ENCODE measurements at places on chromosomes 16 and 17. TPM values are rescaled to one million over a fixed set of nuclear protein-coding genes. Genes with fewer than 3 reads are reported as not detected.

The BHLHA9 gene
- not detected for polyA plus RNA-seq

The KCNH6 gene
- 6.9 TPM for polyA plus RNA-seq

The ZNF287 gene
- polyA plus RNA-seq = 3.7 TPM

The KIF18B gene
- polyA plus RNA-seq = 7.7 TPM

The CHD9NB gene
- polyA plus RNA-seq = 0.85 TPM

The SLFN12 gene
- polyA plus RNA-seq = 6.4 TPM

The TMEM98 gene
- 202 TPM for polyA plus RNA-seq

The HOXB9 gene
- 0.03 TPM for polyA plus RNA-seq

The KRT26 gene
- not detected for polyA plus RNA-seq

The ABCC3 gene
- polyA plus RNA-seq = 53.7 TPM

The GNG13 gene
- 0.81 TPM for polyA plus RNA-seq

The MYH2 gene
- 0.03 TPM for polyA plus RNA-seq

The PPL gene
- 32.2 TPM for polyA plus RNA-seq

The CCNF gene
- polyA plus RNA-seq = 6.4 TPM

The CRHR1 gene
- polyA plus RNA-seq = 0.24 TPM

The SHISA9 gene
- polyA plus RNA-seq = 2.7 TPM

The FKBP10 gene
- 43.2 TPM for polyA plus RNA-seq

The MEIOB gene
- polyA plus RNA-seq = 0.54 TPM

The KRT40 gene
- polyA plus RNA-seq = 0.07 TPM

The OSGIN1 gene
- polyA plus RNA-seq = 8.4 TPM

The ITGAL gene
- polyA plus RNA-seq = 3.8 TPM

The KRT39 gene
- not detected for polyA plus RNA-seq

The KRTAP9-4 gene
- polyA plus RNA-seq = not detected

The RPH3AL gene
- 8.2 TPM for polyA plus RNA-seq

The CDH8 gene
- polyA plus RNA-seq = 2.0 TPM

The STX1B gene
- polyA plus RNA-seq = 1.9 TPM

The CDH11 gene
- 27.8 TPM for polyA plus RNA-seq

The CES4A gene
- polyA plus RNA-seq = 23.5 TPM

The CYTH1 gene
- 40.6 TPM for polyA plus RNA-seq

The CCL1 gene
- polyA plus RNA-seq = not detected

The FLII gene
- 161 TPM for polyA plus RNA-seq

The CLDN7 gene
- 250 TPM for polyA plus RNA-seq

The CCDC43 gene
- 25.5 TPM for polyA plus RNA-seq

The ACSF3 gene
- 30.8 TPM for polyA plus RNA-seq

The NLRC3 gene
- polyA plus RNA-seq = 2.5 TPM

The NTN1 gene
- 11.3 TPM for polyA plus RNA-seq

The TPSD1 gene
- polyA plus RNA-seq = 0.06 TPM

The AOC3 gene
- 14.8 TPM for polyA plus RNA-seq

The SEC14L1 gene
- polyA plus RNA-seq = 28.7 TPM

The CHRNB1 gene
- 7.4 TPM for polyA plus RNA-seq

The EPX gene
- 0.24 TPM for polyA plus RNA-seq

The SEPTIN1 gene
- 5.4 TPM for polyA plus RNA-seq

The PRSS53 gene
- polyA plus RNA-seq = 1.8 TPM

The STAT5B gene
- polyA plus RNA-seq = 57.7 TPM

The KATNB1 gene
- polyA plus RNA-seq = 16.2 TPM

The TP53TG3D gene
- not detected for polyA plus RNA-seq

The TMEM92 gene
- polyA plus RNA-seq = 75.9 TPM

The MSLN gene
- polyA plus RNA-seq = 62.0 TPM

The CCDC78 gene
- polyA plus RNA-seq = 1.9 TPM

The SLC38A8 gene
- polyA plus RNA-seq = 0.12 TPM

The CACNA1H gene
- polyA plus RNA-seq = 9.8 TPM

The CCL14 gene
- 6.8 TPM for polyA plus RNA-seq
